ENCODE measurements at places on chromosomes 1 and 21.

- DNase-seq, result no peak
These were observed 11.5 kb downstream of the RAP1GAP start for GRCh38 chr1:21657456-21658190.

DNA sequence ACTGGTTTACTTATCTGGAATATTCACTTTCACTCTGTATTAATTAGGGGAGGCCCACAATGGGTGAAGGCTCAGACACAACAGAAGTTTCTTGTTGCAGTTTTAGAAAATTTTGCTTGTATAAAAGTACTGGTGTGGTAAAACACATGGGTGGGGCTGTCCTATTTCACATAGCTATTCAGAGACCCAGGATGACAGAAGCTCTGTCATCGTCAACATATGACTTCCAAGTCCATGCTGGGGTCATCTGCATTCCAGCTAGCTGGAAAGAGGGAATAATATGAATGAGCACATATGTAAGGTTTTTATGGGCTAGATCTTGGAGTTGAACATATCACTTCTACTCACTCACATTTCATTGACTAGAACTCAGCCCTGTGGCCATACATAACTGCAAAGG lies 166.4 kb upstream of the KCTD3 start:
- DNase-seq, result no peak

DNA sequence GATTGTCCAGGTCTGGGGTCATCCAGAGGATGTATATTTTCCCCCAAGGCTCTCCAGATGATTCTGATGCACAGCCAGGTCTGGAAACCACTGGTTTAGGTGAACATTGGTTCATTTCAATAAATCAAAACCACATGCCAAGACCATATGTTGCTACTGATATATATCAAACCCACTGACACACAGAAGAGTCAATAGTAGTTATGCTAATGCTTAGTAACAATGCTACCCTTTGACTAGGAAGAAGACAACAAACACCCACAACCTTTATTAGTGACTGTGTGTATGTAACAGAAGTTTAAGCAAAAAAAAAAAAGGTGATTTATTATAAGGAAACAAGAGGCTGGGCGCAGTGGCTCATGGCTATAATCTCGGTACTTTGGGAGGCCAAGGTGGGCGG lies 35.6 kb upstream of the POU2F1 start:
- no peak for DNase-seq

DNA sequence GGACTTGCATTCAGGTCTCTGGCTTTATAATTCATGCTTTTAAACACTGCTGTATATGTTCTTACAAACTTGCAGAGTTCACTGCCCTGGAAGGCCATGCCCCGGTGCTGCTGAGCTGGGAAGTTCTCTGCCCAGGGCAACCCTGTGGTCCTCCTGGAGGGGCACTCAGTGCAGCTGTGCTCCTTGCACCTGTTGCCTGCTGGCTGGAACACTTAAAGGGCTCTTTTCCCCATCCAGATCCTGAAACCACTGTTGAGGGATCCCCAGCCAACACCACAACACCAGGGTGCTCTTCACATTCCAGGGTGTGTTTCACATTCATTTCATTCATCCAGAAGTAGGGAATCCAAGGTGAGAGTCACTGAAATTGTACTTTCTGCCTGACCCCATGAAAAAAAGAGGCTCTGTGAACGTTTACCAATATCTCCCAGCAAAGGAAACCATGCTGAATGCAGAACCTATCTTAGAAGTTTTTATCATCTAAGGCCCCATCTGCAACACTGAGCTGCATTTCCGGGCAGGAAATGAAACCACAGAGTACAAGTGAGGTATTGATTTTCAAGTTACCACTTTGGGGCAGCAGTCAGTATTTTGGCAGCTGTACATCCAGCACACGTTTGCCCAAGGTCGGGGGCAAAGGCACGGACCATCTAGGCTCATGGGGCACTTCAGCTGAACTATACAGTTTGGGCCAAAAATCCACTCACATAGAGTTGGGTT lies 16.4 kb upstream of the KIAA0040 start:
- DNase-seq, result no peak

GRCh38 chr21:45827302-45827692 lies 154.3 kb upstream of the COL6A1 start:
- no peak for DNase-seq

DNA sequence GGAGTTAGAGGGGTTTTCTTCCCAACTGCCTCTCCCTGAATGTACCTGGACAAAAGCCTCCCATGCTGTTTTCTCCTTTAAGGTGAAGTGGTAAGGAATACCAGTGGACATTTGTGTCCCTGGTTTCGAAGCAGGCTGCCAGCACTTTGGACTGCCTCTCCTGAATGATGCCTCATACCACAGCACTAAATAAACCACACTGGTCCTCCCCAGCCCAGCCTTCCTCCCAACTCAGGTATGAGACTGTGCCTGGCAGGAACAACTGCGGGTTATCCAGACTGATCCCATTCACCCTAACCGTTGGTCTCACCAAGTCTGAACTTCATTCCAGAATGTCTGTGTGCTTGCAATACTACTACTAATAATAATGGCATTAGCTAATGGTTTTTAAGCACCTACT lies 9.3 kb downstream of the COQ8A start:
- DNase-seq, result no peak

GRCh38 chr1:43620956-43621355 lies 29.0 kb upstream of the KDM4A start:
- no peak for DNase-seq

- DNase-seq, result no peak
These were observed 544.3 kb downstream of the KCNT2 start for GRCh38 chr1:196063952-196064351.

GRCh38 chr1:3539707-3540425 lies 71.4 kb downstream of the MEGF6 start:
- DNase-seq, result no peak

GRCh38 chr1:26542771-26543451 lies 13.3 kb downstream of the RPS6KA1 start:
- no peak for DNase-seq

DNA sequence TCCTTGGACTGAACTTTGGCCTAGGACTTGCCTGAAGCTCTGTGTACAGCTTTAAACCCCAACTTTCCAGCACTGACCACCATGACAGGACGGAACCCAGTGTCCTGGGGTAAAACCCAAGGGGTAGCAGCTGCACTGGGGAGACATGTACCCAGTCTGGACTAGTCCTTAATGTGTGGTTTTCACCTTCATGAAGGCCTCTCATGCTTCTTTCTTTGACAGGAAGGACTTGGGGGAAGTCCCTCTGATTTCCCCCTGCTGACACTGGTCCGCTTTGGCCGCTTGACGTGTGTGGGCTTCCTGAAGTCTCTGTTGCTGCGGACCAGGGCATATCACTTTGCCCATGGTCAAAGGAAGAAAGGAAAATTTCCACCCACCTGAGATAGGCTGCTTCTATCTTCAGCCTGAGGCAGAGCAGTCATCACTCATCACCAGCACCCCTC lies 66.3 kb upstream of the PRDX6 start:
- no peak for DNase-seq

DNA sequence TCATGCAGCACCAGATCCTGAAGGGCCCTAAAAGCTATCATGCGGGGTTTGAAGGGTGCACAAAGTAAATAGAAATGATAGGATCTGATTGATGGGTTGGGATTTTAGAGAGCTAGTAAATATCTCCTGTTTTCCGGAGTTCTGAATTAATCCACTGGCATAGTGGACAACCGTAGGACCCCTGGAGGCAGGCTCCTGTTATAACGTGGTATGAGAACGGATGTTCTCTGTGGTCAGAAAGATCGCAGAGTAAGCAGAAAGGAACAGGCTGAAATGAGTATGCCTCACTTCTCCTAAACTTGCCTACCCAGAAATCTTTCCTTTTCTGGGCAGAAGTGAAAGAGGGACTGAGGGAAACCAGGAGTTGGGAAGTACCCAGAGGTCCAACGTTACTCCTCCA lies 470.8 kb downstream of the AJAP1 start:
- no peak for DNase-seq

GRCh38 chr1:67457247-67457646 lies 27.0 kb upstream of the SERBP1 start:
- no peak for DNase-seq
